ENCODE measurements at places on chromosomes 13 and 19.

DNA sequence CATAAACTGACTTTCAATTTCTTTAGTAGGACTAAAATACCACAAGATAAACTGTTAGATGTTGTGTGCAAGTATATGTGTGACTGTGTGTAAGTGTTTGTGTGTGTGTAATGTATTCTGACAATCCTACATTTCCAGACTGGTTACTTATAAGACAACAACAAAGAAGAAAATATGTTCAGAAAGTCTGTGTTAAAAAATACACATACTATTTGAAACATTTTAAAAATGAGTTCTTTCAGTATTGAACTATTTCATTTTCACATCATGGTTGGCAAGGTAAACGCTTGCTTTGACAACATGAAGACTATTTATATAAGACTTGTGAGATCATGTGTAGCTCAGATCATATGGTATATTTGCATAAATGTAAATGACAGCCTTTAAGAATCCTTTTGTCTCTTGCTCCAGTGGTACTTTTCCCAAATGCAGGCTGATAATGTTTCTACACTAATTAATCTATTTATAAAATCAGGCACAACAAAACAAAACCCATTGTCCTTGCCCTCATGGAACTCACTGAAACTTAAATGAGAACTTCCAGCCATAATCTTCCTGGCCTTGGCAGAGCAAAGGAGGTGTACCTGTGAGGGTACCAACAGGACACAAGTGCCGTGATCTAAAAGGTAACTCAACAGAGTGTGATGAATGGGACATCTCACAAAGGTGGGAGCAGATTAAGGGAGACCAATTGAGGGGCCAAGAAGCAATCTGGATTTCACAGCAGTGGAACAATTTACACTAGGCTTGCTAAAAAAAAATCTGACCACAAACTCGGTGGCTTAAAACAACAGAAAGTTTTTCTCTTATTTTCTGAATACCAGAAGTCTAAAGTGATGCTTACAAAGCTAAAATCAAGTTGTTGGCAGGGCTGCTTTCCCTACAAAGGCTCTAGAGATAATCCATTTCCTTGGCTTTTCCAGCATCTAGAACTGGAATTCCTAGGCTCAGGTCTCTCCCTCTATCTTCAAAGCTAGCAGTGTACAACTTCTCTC, 349.0 kb downstream of the TBC1D4 start:
- no peak for DNase-seq

- DNase-seq: no peak
Measured at GRCh38 chr13:113411216-113412023, 41.9 kb downstream of the ADPRHL1 start.

DNA sequence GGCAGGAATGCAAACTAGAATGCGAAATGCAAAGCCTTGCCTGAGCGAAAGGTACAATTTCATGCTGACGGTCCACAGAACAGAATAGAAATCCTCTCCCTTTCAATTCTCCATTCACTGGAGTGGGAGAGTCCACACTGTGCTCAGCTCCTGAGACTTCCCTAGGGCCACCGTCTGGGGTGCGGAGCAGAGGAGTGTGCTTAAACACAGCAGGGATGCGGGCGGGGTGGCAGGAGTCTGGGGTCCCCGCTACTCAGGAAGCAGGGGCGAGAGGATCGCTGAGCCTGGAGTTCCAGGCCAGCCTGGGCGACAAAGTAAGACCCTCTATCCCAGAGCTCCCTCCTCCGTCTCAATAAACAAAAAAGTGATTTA, 552 bp upstream of the ZNF816 start:
- no peak for DNase-seq

DNA sequence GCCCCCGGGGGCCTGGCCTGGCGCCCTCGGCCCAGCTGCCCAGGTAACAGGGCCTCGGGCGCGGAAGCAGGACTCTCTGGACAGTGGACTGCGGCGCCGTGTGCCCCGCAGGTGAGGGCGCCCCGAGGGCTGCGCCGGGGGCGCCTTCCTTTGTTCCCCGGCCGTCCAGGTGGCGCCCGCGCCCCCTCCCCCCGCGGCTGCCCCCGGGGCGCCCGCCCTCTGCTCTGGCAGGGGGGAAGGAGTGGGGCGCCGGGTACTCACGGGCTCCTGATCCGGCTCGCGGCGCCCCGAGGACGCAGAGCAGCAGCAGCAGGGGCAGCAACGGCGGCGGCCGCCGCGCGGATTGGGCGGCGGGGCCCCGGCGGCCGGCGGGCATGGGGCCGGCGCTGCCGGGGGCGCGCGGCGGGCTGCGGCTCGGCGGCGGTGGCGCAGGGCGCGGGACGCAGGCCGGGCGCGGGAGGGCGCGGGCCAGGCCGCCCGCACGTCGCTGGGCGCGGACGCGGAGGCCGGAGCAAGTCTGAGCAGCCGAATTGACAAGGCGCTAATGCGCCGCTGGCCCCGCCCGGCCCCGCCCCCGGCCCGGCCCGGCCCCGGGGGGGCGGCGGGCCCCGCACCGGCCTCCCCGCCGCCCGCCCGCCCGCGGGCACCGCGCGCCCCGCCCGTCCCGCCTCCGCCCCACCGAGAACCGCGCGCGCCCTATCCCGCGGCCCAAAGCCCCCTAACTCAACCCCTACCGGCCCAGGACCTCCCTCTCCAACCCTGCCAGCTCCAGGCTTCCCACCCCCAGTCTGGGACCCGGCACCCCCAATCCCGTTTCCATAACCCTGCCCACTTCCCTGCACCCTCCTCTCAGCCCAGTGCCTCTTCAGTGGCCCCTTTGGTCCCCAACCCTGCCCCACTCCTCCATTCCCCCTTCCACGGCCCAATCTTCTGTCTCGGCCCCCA, at the start of gene CRLF1:
Gene CRLF1 (minus strand): TSS at position 519 of the 945 bp plus-strand sequence. CDS start 143 bp downstream, at position 376.
- no peak for DNase-seq

DNA sequence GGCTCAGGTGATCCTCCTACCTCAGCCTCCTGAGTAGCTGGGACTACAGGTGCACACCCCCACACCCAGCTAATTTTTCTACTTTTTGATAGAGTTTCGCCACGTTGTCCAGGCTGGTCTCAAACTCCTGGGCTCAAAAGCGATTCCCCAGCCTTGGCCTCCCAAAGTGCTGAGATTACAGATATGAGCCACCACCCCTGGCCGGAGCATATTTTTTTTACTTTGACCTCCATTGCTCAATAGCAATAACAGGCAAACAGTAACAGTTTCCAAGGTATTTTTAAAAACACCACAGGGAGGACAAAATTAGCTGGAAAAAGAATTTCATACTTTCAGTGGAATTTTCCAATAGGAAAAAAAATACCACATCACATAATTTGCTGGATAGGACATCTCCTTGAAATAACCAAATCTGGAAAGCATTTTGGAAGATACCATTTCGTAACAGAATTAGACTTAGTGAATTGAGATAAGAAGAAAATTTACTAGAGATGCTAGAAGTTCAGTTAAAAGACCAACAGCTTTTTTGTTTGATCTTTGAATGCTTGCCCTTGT, 5.2 kb downstream of the DUXA start:
- DNase-seq: no peak

DNA sequence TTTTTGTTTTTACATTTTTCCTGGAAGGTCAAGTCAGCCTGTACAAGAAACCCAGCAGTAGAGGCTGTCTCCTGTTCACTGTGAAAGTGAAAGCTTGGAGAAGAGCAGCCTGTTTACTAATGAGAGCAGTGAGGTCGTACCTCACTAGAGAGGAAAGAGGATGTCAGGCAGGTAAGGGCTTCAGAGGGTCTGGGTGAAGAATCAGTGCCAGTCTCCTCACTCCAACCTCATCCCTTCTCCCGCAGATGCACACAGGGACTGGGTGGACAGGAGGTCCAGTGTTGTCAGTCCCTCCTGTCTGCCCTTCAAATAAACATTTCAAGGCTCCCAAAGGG, 462.5 kb downstream of the KLF5 start:
- DNase-seq: peak; percentile 24

DNA sequence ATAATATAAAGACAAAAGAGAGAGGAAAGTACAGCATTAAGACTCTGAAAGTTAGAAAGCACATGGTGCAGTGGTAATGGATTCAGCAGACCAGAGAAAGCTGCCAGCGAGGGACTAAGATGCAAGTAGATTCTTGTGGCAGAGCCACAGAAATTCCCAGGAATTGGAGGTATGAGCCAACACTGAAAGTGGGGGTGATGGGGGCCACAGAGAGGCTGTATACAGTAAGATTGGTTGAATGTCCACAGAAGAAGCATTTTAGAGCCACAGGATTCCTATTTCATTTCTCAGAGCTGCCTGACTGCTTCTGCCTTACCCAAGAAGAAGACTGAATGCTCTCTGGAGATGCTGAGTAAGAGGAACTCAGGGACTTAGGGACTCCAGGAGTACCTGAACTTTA, 295.0 kb downstream of the LMO7 start:
- no peak for DNase-seq

GRCh38 chr13:81305928-81306327, 965.0 kb upstream of the SPRY2 start:
- DNase-seq: no peak

All from NCI-H187 (cell line).